NCI-H2081 treated with DMSO at 0.1 percent for 48 hours (cell line): ENCODE measurements at places on chromosomes 6 and 20.
A peak's percentile ranks its signal among the peaks of the same experiment; 100 is the strongest.

- DNase-seq, result no peak
Measured at GRCh38 chr6:30747300-30747687, 2.9 kb upstream of the IER3 start.

DNA sequence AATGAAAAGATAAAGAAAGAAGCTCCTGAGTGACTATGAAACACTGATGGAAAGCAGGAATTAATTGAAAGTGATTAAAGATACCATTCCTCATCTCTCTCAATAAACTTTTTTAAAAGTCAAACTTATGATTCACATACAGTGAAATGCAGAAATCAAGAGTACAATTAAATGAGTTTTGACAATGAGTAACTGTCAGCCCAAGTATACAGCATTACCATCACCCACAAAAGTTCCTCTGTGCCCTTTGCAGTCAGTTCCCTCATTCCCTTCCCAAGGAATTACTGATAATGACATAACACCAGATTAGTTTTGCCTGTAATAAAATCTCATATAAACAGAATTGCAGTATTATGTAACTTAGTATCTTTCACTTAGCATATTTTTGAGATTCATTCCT lies 44.5 kb downstream of the ATG5 start:
- DNase-seq, result no peak

- peak; percentile 43 for DNase-seq
Measured at GRCh38 chr6:147203311-147204059, 732 bp upstream of the STXBP5 start.

DNA sequence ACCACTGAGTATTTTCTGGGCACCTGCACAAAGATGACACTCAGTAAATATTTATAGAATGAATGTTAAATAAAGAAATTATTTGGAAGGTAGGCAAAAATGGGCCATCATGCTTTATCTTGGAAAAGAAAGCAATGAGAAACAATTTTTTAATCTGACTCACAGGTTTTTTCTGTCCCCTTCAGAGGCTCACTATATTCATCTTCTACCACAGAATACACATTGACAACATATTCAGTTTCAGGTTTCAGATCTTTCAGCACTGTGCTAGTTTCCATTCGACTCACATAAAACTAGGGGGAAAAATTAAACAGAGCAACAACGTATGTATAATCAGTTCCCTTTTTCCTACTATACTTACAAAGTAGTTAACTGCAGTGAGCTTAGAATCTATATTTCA lies 58.3 kb downstream of the COL12A1 start:
- no peak for DNase-seq

DNA sequence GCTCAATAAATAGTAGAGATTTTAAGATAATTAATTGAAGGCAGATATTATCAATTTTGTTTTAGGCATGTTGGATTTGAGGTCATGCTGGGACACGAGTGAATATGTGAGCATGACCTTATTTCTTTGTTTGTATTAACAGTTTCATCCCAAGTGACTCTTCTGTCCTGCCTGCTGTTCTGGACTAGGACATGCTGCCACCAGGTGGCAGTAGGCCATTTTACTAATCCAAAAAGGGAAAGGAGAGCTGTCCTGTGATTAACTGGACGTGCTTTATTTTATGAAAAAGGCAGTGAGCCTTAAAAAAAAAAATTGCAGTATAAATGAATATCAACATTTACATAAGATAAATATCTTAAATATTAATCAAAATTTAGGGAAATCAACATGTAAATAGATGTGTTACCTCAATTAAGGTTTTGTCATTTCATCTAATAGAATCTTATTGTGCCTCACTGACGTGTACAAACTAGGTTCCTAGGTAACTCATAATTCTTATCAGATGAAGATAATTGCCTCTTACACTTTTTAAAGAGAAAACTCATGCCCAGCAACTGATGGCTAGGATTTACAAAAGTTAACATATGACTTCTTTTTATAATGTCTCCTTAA lies 49.8 kb downstream of the FRK start:
- peak; percentile 18 for DNase-seq

GRCh38 chr20:2816030-2816582 lies at the start of gene TMEM239:
Gene TMEM239, plus strand, starts transcription at chr20:2816364. Its CDS starts 191 bp downstream, at chr20:2816555.
- DNase-seq, result no peak

- DNase-seq, result no peak
Measured at GRCh38 chr6:43338243-43338642, 29.6 kb upstream of the CRIP3 start.

DNA sequence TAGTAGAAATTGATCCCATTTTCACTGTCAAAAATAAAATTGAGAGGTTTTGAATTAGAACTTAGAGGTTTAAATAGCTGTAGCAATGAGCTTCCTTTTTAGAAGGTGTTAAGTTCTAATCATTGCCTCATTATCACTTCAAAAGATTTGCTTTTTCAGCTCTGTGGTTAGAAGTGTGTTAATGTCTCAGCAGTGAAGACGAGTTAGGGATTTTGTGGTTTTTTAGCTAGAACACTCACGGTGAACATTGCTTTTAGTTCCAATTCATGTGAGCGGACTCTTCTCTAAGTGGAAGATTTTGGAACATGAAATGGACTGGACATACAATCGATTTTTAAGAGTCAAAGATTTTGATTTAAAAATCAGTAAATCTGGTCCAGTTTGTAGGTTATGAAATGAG lies 12.7 kb upstream of the IFNGR1 start:
- DNase-seq, result no peak

DNA sequence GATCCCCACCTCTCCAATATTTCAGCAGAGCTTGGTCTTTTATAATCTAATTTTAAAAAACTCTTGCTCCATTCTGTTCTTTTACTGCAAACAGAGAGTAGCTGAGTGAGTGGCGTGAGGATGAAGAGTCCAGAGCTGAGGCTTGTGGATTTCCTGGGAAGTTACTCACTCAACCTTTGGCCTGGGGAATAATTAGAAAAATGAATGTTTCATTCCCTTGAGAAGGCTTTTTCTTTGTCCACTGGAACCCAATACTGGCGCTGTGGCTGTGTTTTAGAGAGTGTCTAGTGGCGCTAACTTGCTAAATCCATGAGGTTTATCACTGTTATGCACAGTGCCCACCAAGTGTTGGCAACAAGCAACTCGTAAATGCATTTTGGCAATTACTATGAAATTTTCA lies 251.5 kb downstream of the HIVEP2 start:
- DNase-seq, result no peak

- no peak for DNase-seq
Measured at GRCh38 chr6:139452148-139452876, 77.9 kb upstream of the CITED2 start.

DNA sequence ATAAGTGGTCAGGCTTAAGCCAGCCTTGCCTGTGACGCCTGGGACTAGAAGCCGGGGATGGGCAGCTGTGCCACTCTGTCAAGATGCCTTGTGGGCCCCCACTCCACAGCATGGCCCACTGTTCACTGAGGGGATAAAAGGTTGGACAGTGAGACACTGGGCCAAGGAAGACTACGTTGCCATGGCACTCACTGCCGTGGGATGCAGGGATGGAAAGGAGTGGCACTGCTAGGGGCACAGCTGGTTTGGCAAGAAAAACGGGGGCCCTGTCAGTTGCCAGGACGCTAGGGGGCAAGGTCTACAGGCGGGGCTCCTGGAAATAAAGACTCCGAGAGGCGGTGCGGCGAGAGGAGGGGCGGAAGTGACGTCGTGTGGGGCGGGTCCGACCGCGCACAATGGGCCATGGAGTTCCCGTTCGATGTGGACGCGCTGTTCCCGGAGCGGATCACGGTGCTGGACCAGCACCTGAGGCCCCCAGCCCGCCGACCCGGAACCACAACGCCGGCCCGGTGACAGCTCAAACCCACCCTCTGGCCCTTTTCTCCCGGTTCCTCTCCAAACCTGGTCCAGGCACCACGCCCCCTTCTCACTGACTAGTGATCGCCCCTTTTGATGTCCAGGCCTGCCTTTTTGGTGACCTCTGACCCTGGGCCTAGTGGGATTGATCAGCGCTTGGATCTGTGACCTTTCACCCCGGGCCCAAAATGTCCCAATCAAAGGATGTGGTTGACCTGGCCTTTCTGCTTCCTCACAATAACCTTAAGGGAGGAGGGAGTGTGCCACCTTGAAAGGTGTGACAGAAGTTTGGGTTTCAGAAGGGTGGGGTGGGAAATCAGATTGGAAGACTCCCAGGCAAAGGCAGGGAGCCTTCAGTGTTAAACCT lies at the start of gene ATAT1:
Gene ATAT1 (plus strand): TSS at position 391 of the 883 bp plus-strand sequence.
- no peak for DNase-seq

DNA sequence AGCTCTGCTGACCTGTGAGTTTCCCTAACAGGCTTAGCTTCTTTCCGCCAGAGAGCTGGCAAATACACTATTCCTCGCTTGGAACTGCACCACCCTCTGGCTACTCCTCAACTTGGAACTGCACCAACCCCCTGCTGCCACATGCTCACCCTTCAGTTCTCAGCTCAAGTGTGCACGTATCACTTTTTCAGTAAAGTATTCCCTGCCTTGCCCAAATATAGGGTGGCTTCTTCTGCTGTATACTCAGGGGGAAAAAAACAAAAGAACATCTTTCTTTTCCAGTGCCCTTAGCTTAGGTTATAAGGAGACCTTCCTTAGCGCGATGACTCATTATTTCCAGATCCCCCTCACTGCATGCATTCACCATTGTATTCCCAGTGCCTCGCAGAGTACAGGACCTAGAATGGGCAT lies 21.2 kb downstream of the GNAS-AS1 start:
- DNase-seq, result no peak

- DNase-seq, result peak; percentile 65
Measured at GRCh38 chr20:48791014-48791413, 36.8 kb downstream of the PREX1 start.

- DNase-seq, result no peak
Measured at GRCh38 chr6:4853782-4854511, 77.7 kb downstream of the CDYL start.

GRCh38 chr20:18324596-18325089 lies 36.3 kb downstream of the ZNF133 start:
- no peak for DNase-seq

DNA sequence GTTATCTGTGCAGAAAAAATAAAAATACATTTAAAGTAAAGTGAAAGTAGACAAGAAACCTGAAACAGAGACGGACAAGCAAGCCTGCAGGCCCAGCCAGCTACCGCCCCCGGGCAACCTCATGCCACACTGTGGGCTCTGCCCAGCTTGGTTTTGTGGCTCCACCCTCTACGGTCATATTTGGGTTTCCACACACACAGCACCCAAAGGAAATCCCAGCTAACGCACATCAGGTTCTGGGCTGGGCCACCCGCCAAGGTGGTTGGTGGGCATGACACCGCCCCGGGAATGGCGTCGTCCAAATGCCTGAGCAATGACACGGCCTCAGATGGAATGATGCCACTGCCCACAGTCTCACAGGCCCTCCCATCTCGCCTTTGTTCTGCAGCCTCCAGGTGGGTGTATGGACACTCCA lies 22.9 kb downstream of the FAM110A start:
- no peak for DNase-seq

GRCh38 chr6:128446497-128446896 lies 73.9 kb downstream of the PTPRK start:
- peak; percentile 62 for DNase-seq

DNA sequence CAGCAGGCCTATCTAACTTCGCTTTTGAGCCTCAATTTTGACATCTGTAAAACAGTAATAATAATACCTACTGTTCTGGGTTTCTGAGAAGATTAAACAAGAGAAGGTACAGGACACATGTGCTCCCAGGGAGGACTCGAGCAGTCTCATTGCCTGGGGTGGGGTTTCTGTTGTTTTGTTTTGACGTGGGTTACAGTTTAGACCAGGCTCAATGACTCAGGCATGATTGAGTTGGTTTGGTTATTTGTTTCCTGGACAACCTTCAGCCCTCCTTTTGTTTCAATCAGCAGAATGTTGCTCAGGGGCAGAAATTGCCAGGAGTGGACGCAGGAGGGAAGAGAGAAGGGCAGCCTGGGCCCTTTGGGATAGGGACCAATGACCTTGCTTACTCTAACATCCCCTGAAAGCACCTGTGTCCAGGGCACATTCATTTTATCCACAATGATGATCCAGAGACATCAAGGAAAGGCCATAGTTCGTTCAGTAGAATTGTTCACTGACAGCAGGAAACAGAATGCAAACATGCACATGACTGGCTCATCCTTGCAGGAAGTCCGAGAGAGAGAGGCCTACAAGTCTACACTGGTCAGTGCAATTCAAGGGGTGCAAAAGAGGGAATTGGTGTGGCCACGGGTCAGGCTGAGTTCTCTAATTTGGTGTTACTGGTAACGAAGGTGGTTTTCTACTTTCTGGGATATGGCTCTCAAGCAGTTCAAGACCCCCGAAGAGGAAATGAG lies 74.5 kb upstream of the MRPS10 start:
- DNase-seq, result no peak

GRCh38 chr6:137282254-137282653 lies 63.1 kb upstream of the IFNGR1 start:
- no peak for DNase-seq

DNA sequence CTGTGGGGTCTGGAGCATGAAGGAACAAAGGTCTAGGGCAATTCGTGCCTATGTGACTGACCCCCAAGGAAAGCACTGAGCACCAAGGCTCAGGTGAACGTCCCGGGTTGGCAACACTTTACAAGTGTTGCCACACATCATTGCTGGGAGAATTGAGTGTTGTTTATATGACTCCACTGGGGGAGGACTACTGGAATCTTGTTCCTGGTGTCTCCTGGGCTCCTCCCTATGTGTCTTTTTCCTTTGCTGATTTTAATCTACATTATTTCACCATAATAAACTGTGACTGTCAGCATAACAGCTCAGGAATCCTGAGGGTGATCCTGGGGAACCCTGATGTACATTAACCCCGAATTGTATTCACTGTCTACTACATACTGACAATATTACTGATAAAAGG lies 207.7 kb upstream of the BMP2 start:
- no peak for DNase-seq

DNA sequence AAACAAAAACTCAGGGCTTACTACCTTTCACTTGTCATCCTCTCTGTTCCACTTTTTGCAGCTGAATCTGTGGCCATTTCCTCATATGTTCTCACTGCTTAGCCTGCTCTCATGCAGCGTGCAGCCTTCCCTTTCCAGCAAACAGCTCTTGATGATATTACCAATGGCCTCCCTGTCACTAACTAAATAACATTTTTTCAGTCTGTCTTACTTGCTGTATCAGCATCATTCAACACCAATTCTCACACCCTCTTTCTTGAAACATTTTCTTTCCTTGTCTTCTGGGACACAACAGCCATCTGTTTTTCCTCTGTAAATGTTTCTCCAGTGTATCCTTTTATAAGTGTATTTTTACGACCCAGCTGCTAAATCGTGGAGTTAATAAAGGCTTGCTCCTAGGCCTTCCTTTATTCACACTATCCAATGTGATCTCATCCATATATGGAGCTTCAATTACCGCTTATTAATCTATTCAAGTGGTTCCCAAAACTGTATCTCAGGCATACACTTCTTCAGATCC lies 523.6 kb upstream of the RNF217 start:
- DNase-seq, result no peak
